ENCODE measurements at places on chromosomes 7 and 10.

DNA sequence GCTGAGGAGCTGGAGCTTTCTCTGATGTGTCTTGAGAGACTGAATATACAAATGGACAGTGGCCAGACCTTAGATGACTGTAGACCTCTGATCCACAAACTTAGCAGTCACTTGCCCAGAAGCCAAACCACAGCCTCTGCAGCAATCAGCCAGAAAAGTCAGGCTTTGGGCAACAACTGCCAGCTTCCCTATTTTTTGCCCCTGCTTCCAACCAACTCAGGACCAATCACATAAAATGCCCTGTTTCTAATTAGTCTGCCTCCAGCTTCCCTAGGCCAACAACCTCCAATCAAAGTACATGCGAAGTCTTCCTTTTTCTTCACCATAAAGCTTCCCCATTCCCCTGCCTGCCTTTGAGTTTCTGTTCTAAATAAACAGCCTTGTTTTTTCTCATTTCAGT is 37.8 kb upstream of the CACUL1 start:
- no peak for DNase-seq

- DNase-seq = no peak
Measured at GRCh38 chr10:78371136-78371535, 337.5 kb downstream of the RPS24 start.

DNA sequence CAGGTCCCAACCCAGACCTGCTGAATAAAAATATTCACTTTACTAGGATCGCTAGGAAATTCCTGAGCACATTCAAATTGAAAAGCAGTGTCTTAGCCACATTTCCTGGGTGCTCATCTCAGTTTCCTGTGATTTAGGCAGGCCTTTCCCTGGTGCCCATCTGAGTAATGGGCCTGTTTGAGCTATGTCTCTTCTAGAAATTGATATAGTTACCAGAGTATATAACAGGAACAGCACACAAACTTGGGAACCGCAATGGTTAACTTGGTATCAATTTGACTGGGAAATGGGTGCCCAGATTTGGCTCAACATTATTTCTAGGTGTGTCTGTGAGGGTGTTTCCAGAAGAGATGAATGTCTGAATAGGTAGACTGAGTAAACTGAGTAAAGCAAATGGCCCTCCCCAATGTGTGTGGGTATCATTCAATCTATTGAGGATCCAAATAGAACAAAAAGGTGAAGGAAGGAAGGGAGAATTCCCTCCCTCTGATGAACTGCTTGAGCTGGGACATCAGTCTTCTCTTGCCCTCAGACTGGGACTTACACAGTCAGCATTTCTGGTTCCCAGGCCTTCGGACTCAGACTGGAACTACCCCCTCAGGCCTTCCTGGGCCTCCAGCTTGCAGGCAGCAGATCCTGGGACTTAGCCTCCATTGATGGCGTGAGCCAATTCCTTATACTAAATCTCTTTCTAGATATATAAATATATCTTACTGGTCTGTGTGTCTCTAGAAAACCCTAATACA is 99.1 kb downstream of the CCDC71L start:
- no peak for DNase-seq

DNA sequence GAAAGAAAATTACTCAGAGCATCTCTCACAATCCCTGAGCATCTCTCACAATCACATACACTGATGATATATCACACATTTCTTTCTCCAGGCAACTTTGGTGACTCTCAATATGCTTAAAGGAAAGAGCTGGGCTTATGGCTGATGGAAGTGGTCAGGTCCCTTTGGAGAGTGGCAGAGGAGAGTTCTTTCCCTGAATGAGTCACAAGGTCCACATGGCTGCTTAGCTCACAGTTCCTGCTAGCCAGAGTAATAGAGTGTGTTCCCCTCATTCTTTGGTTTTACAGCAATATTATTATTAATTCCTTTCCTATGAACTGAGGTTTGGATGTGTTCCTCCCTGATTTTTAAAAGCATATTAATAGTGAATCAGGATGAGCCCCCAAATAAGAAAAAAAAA is 287.4 kb downstream of the C7orf25 start:
- DNase-seq = no peak

- no peak for DNase-seq
Measured at GRCh38 chr7:104777301-104777800, 236.7 kb upstream of the KMT2E start.

- DNase-seq = no peak
Measured at GRCh38 chr10:84511106-84511505, 182.7 kb downstream of the CCSER2 start.

GRCh38 chr7:136956232-136956631 is 87.8 kb downstream of the CHRM2 start:
- no peak for DNase-seq

- no peak for DNase-seq
Measured at GRCh38 chr10:11098666-11099065, 81.0 kb downstream of the CELF2 start.

DNA sequence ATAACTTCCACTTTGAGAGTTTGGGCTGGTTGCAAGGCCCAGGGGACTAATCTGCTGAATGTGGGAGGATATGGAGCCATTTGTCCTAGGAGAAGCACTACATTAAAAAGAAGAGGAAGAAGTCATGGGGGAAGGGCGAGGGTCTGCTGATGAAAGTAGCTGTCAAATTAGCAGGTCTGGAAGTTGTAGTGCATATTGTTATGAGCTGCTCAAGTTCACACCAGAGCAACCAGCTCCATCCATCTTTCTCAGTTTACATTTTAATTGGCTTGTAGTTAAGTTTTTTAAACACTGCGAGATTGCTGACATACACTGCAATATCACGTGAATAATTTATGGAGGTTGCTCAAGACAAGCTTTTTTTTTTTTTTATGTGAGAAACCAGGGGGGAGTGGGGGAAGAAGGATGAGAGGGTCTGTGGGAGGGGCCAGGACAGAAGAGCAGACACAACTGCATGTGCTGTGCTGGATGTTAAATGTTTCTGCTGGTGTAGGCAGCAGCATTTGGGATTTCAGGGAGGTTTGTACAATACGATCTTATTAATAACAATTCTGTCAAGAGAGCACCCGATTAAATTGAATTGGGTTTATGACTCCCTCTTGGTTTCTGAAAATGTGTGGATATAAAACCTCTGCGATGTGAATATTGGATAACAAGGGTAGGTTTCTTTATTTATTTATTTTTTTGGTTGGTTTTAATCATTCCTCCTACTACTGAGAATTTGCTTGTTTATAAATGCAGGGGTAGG is 759.0 kb upstream of the GALNT17 start:
- DNase-seq = no peak

DNA sequence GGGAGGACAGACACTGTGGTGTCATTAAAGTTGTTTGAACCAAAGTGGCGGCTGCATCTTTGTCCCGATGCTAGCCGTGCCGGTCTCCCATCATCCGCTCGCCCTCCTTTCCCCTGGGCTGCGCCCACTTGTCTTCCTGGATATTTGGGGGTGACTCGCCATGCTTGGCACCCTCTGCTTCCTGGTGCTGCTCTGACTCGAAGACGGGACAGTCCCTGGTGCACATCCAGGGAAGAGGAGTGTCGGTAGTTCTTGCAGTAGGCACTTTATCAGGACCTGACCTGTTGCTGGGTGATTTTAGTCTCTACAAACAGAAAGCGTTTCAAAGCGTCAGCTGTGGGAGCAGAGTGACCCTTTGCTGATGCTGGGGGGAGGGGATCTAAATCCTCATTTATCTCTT is 68.3 kb upstream of the DNAJB6 start:
- DNase-seq = no peak

DNA sequence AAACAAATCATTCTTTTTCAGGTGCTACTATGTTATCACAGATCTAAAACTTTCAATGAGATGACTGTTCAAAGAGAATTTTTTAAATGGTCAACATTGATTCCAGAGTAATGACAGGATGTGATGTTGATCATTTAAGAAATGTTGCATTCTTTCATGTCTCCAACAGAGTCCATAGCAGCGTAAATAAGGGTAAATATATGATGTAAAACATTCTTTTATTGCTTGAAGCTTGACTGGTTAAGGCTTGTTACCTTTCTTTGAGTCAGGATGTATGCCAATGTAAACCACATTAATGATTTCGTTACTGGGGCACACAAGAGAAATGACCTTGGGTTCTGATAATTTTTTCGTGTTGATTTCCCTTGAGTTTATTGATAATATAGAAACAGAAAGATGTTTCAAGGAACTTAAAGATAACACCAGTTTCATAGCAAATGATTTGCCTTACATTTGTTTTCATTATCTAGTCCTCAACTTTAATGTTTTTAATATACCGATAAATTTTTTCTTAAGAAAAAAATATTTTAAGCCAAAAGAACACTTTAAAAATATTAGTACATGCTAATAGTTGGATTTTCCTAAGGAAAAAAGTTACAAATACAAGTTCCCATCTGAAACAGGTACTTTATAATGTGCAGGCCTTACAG is 3.5 kb downstream of the STK17A start:
- DNase-seq = no peak

DNA sequence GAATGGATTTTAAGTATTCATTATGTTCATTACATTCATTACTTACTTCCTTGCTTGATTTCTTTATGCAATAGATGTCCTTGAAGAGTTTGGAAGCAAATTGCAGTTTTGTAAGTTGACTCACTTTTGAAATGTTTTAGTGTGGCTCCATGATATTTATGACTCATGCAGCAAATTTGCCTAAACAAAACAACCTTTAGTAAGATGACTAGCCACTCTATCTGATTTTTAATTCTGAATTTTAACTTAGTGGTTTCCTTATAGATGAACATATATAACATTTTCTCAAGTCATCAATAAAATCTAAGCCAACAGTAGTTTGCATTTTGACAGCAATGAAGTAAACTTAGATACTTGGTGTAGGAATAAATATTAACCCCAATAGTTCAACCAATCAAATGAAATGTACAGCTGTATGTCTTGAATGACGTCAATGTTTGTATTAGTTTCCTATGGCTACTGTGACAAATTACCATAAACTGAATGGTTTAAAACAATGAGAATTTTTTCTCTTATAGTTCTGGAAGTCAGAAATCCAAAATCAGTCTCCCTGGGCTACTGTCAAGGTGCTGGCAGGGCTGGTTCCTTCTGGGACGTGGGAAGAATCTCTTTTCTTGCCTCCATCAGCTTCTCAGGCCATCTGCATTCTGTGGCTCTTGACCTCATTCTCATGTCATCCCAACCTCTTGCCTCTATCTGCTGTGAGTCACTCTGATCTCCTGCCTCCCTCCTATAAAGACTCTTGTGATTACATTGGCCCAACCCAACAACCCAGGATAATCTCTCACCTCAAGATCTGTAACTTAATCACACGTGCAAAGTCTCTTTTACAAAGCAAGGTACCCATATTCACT is 73.4 kb downstream of the AHR start:
- no peak for DNase-seq

All from GM23338 (cell line).